ENCODE measurements at places on chromosomes 1 and 21. TPM values are rescaled to one million over a fixed set of nuclear protein-coding genes. Genes with fewer than 3 reads are reported as not detected.

Gene MR1
- total RNA-seq: 39.2 TPM

Gene IFI44L
- 290 TPM for total RNA-seq

Gene C1orf210
- not detected for total RNA-seq

Gene ZBTB8A
- total RNA-seq: 0.06 TPM

Gene CD1C
- not detected for total RNA-seq

Gene C8A
- not detected for total RNA-seq

Gene APOBEC4
- not detected for total RNA-seq

All from activated naive CD8-positive, alpha-beta T cell treated with anti-CD3 and anti-CD28 coated beads, Interleukin-2, amount 10 ng/mL, durations not matched to agents 7 days and 5 days (primary cell).